ENCODE measurements at places on chromosomes 5 and 9.

DNA sequence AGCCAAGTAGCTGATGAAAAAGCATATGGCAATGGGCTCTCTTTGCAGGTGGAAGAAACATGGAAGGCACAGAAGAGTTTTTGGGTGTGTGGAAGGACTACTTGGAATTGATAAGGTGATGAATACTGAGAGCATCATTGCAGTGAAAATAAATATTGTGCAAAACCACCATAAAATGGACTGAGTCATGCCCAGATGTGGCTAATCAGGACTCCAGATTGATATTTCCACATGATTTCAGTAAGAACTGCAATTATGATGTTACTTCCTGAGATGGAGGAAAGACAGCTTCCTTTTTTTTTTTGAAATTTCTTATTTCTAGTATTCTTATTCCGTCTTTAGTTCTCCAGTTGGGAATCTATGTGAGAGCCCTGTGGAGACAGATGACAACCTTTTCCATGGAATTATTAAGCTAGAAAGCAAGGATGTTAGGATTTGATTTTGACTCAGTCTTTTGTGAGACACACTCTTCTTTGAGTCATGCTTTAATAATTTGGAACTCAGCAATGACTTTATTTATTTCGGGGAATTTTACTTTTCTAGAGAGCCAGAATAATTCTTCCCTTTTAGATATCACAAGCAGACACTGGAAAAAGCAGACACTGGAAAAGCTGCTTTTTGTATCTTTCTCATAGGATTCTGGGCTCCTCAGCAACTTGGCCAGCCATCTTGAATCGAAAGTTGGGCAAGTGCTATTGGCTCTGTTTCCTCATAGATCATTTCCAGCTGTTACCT, 94.2 kb upstream of the VCAN start:
- DNase-seq = no peak

- DNase-seq = no peak
These were observed 9.3 kb downstream of the TMEM245 start for GRCh38 chr9:109110329-109111021.

DNA sequence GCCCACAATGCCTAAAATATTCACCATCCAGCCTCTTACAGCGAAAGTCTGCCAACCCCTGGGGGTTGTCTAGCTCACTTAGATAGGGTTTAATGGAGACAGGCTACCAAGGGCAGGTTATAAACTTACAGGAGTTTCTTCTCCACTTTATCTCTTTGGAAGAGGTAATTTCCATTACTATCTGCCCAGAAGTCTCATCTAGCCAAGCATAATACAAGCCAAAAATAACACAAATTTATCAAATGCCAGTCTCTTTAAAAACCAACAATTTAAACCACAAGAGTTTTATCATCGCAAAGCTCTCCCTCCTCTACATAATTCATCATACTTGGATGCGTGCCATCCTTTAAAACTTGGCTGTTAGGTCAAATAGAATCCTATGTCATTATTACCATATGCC, 6.2 kb downstream of the RBM22 start:
- no peak for DNase-seq

DNA sequence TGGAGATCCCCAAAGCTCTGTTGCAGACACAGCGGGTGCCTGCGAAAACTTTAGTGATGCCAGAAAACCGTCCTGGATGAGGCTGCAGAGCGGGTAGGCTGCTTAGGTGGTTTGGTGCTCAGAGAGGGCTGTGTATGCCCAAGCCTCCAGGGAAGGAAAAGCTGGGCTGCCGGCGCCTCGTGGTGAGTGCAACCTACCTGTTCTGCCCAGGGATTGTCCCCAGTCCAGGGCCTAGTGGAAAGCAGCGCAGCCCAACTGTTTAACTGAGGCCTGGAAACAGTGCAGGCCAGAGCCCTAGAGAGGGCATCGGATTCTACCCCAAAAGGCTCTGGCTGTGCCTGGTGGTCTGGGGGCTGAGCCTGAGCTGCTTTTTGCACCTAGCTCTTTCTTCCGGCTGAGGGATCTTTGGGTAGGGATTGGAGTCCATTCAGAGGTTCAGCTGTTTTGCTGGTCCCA, 2.8 kb downstream of the LMX1B start:
- DNase-seq = no peak

DNA sequence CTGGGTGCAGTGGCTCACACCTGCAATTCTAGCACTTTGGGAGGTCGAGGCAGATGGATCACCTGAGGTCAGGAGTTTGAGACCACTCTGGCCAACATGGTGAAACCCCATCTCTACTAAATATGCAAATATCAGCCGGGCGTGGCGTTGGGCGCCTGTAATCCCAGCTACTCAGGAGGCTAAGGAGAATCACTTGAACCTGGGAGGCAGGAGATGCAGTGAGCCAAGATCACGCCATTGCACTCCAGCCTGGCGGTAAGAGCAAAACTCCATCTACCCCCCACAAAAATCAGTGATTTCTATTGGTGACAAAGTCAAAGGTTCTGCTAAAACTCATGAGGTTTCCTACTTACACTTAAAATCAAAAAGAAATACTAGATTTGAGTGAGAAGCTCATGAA, 18.8 kb downstream of the CSNK1A1 start:
- no peak for DNase-seq

GRCh38 chr5:80864706-80865435, 95.3 kb upstream of the RASGRF2 start:
- no peak for DNase-seq

GRCh38 chr5:109705596-109705995, 15.9 kb downstream of the MAN2A1 start:
- DNase-seq = no peak

DNA sequence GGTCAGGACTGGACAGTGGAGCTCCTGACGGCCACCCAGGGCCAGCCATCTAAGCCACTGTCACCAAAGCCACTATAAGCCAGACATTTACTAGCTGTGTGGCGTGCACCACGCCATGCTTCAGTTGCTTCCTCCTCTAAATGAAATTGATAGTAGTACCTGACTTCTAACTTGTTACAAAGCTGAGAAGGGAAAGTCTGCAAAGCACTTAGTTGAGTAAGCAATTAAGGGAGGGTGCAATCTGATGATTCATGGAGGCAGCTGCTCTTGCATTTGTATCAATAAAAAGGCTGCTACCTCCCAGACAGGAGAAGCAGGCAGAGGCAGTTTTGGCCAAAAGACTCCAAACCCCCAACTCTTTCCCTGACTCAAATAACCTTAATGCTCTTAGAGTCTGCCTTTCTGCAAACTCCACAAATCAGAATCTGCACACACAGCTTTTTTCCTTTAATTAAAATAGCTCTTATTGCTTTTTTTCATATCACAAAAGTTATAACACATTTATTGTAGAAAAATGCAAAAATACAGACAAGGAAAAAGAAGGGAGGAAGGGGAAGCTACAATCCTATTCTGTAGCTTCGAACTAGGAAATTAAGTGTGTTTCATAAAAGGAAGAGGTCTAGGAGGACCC, 19.3 kb upstream of the RAPGEF1 start:
- DNase-seq = no peak

GRCh38 chr5:154260224-154260927, 69.8 kb downstream of the GALNT10 start:
- DNase-seq = no peak

DNA sequence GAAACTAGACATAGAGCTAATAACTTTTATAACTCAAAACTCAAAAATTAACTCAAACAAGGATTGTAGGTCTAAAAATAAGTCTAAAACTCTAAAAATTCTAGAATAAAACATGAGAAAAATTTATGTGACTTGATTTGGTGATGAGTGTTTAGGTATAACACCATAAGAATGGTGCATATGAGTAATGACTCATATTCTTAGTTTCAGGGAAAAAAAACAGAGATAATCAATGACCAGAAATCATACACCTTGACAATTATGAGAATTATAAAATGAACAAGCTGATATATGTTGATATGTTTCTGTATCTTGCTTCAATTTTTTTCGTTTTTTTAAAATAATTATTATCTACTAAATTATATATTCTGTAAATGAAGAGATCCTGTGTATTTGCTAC, 541.2 kb downstream of the PTPRD start:
- DNase-seq = no peak

DNA sequence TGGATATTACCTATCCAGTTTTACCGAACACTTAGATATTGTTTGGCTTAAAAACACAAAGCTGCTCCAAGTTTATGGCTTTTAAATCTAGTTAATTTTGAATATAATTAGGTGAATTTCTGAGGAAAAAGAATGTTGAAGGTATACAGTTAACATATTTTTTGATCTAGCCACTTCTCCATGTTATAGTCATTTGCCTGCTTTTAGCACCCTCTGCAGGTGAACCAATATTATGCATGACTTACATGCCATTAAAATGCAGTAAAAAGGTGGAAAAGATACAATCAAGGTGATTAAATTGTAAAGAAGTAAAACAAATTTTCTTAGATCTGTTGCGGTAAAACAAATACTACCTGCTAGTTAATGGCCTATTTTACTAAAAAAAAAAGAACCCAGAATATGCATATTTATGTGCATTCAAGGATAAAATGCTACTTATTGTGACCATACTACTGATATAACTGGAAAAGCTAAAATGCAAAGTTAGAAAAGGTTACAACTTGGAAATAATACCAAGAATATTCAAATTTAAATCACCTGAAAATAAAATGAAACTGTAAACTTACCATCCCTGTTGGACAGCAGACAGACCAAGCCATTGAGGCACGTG, 132.1 kb downstream of the AP3B1 start:
- no peak for DNase-seq

- no peak for DNase-seq
These were observed 28.7 kb downstream of the DMRT3 start for GRCh38 chr9:1005043-1005667.

DNA sequence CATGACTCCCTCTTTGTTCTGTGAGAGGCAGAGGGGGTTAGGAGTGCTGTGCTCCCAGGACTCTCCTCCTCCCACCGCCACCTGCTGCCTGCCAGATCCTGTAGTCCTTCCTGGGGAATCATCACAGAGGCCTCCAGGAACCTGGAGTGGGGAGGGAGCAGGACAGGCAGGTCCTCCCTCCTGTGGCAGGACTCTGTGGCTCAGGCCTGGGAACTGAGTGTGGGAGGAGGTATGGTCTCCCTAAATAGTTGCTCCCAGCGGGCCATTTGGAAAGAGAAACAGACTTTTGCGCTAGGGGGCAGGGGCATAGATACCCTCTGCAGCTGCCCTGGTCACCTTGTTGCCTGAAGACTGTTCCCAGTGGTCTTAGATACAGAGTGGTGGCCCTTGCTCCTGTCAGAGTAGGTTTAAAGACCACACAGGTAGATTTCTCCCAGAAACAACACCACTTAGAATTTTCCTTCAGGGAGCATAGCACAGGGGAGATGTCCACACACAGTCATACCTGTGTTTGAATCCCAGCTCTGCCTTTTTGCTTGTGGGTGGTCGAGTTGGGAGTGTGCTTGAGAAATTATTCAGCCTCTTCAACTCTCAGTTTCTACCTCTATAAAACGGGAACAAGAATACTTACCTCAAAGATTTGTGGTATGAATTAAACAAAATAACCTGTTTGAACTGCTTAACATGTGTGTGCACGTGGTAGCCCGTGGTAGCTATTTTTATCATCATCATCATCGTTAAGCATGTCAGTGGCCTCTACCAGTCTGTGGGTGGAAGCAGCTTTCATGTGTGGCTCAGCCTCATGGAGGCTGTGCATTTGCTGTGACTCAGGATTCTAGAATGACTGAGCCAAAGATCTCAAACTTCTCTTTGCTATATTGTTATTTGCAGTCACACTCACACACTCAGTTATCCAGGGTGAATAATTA, 55.8 kb downstream of the SLC22A5 start:
- DNase-seq = no peak

DNA sequence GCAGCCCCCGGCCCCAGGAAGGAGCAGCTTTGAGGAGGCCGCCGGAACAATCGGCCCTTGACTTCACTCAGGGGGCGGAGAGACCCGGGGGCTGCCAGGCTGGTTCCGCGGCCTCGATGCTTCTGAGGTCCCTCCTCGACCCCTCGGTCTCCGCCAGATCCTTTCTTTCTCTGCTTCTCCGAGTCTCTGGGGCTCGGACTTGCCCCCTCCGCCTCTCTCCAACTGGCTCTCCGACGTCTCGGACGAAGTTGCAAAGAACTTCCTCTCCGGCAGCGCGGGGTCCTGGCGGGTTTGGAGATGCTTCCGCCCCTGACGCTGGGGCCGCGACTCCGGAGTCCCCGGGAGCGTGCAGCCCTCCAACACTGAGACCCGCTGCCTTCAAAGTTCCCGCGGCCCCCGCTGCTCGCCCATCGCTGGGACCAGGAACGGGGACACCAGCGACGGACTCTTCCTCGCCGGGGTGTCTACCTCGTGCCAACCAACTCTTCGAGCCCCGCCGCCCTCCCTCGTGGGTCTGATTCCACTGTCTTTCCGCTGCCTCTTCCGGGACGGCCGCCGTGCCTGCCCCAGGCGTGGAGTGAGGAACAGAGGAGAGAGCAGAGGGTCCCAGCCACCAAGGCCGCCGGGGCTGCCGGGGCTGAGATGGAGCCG, 7.0 kb downstream of the PAX5 start:
- no peak for DNase-seq

- no peak for DNase-seq
These were observed 673.2 kb downstream of the CDH18 start for GRCh38 chr5:19314840-19315239.

DNA sequence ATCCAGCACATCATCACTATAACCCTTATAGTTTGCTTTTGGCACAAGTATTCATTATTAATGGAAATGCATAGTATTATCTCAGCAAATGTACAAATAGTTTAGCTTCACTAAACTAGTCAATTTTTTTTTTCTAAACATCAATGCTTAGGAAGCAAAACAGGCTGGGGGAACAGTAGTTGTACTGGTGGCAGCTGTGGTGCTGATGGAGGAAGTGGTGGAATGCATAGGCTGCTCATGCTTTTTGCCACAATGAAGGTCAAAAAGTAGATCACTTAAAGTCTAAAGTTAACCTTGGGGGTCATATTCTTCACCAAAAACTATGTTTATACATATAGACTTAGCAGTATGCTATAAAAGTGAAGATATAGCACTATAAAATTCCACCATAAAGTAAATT, 36.3 kb upstream of the CDKN2B start:
- no peak for DNase-seq

DNA sequence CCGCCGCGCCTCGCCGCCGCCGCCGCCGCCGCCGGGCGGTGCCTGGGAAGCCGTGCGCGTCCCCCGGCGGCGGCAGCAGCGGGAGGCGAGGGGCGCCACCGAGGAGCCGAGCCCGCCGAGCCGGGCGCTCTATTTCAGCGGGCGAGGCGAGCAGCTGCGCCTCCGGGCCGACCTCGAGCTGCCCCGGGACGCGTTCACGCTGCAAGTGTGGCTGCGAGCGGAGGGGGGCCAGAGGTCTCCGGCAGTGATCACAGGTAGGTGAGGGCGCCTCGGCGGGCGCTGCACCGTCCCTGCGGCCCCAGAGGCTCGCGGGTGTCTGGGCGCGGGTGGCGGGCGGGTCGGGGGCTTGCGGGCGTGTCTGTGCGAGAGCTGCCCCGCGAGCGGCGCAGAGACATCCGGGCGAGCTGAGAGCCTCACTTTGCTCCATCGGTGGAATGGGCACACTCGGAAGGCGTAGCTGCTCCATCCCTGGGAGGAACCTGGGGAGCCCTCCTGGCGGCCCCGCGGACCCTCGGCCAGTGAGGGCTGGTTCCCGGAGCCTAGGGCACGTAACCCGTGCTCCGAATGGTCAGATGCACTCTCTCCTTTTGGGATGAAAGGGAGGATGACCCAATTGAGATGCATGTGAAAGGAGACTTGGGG, 864 bp downstream of the PAPPA start:
- DNase-seq = no peak

Measured in left lobe of liver (tissue), 2 donors.